ENCODE measurements at places on chromosomes 16 and 17.

DNA sequence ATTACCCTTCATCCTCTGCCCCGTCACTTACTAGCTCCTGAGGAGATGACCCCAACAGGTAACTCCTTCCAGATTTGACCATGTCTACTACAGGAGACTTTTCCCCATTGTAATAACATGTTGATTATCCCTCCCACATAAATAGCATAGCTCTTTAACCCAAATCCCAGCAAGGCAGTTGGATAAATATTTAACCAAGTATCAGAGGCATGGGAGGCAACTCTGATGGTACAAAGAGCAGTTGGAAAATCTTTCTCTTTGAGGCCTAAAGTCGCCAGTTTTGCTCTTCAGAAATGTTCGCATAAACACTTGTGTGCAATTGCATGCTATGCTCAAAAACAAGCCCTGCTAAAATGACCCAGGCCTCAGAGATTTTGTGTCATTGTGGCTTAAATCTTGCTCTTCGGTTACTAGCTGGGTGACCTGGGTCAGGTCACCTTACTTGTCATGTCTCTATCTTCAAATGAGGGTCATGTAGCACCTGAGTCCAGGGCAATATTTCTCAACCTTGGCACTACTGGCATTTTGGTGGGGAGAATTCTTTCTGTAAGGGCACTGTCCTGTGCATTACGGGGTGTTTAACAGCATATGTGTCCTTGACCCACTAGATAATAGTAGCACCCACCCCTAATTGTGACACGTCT, 48.8 kb downstream of the HSD17B2 start:
- DNase-seq = no peak

DNA sequence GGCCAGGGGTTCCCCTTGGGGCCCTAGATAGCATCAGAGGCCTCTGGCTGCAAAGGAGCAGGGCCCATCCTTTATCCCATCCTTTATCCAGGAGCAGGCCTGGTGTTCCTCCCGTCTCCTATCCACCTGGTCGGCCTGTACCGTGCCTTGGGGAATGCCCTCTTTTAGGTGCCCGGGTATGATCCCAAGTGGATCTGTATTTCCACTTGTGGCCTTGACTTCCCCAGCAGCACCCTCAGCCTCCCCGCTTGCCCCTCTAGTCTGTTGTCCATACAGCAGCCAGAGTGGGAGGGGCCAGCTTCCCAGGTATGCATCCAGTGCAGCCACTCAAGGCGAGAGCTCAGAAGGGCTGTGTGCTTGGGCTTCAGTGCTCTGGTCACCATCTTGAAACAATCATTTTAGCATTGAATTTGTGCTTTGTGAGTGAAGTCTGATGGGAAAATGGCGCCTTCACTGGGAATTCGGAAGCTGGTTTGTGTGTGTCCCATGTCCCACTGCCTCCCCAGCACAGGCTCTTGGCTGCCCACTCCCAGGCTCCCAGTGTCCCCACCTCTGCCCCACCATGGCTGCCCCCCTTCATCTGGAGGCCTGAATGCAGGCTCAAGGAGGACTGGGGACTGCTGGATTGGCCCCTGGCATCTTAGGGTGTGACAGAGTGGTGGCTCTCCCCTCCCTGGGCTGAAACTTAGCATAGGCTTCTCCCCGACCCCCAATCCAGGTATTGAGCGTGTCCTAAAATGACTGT, 3.3 kb upstream of the RNF112 start:
- DNase-seq = no peak

DNA sequence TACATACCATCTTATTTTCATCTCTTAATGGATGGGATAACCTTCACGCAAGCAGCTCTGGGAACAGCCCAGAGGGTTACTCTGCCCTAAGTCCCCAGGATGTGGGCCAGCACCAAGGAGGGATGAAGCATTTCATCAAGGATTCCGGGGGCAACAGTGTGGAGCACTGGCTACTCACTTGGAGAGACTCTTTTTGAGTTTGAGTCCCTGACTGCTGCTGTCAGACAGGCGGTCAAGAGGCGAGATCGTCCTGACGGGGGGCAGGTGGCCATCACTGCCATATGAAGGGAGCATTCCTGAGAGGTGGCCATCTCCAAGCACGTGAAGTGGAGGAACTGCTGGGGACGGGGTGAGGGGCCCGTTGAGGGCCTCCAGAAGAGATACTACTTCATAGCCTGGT, 18.1 kb upstream of the FOXJ1 start:
- DNase-seq = no peak

- no peak for DNase-seq
Measured at GRCh38 chr16:83404261-83404660, 403.5 kb upstream of the HSBP1 start.

GRCh38 chr16:57764341-57765159, 29.0 kb downstream of the KATNB1 start:
- DNase-seq = no peak

- no peak for DNase-seq
Measured at GRCh38 chr16:85955566-85955965, 56.6 kb downstream of the IRF8 start.

DNA sequence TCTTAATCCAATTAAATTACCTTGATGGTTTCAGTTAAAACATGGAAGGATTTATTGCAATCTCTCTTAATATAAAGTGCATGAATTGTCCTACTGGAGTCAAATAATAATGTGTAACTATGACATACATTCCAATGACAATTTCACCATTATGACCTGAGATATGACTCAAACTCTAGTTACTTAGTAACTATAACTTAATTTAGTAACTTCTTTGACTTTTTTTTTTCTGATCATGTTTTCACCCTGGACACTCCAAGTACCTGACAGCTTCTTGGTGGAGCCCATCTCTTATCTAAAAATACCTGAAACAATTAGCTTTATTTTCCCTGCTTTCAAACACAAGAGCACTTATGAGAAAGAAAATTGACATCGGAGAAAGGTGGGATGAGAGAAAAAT, 123.7 kb downstream of the STX8 start:
- DNase-seq = no peak

DNA sequence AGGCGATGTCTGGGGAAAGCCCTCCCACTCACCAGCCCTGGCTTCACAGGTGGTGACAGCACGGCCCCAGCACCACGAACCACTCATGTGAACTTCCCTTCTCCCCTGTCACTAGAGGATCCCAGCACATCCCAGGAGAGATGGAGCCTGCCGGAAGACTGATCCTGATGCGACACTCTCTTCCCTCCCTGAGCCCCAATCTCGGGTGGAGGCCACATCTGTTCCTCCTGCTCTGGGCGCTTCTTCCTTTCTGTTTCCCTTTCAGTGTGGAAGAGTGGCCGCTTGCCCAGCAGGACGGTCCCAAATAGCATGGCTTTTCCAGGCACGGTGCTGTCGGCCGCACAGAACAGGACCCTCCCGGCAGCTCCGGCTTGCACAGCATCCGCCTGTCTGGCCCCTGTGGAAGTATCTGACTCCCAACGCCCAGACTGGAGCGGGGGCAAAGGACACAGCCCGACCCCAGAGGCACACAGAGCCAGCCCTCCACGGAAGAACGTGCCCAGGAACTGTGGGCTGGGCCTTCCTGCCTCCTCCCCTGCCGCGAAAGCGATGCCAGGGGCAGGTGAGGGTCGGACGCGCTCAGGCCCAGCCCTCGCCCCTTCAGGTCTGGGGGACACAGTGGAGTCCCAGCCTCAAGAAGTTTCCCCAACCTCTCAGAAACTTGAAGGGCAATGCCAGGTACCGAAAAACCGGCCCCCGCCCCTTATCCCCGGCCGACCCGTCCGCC, 37.6 kb downstream of the CBFA2T3 start:
- DNase-seq = no peak

DNA sequence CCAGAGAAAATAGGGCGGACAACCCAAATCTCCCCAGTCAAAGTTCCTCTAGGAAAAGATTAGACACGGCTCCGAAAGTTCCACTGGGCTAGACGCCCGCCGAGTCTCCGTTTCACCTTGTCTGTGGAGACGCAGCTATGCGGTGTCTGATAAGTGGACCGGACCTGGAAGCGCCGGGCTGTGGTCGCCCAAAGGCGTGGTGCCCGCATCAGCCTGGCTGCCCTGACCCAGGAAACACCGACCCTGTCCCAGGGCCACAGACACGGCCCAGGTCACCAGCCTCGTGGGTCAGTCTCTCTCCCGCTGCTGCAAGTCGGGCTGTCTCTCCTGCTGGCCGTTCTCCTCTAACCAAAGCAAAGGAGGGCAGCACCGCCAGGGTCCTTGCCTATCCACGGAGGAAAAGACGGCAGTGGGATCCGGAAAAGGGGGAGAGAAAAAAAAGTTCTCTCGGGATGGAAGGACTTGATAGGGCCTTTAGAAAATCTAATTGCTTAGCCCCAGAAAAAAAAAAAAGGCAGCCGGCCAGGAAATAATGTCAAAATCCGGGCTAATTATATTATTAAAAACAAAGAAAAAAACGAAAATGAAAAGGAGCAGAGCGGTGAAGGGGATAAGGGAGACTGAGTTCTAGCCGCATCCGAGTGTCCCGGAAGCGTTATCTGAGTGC, 13.9 kb upstream of the FOXF1 start:
- DNase-seq = no peak

DNA sequence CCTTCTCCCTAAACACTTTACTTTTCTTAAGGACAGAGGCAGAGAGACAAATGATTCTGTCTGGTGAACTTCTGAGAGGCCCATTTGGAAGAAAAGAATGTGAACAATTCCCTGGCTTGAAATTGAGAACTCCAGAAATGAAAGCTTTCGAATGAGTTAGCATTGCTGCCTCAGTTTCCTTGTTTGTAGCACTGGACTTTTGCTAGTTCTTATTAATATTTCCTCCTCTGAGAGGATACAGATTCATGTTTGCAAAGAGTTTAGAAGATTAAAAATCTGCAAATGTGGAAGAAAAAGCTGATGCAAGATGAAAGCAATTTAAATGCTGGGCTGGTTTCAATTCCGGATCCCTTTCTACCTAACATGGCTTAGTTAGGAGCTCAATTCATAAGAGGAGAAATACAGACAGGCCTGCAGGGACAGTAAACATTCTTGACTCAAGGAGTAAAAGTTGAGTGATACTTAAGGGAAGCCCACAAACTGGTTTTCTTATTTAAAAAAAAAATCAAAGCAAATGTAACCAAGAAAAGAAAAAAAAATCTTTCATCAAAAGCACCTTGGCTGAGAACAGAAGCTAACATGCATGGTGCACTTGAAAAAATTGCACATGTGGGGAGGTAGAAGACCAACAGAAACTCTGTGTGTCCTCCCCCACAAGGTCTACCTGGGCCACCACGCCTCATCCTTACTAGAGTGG, 27.1 kb downstream of the HNF1B start:
- DNase-seq = no peak

DNA sequence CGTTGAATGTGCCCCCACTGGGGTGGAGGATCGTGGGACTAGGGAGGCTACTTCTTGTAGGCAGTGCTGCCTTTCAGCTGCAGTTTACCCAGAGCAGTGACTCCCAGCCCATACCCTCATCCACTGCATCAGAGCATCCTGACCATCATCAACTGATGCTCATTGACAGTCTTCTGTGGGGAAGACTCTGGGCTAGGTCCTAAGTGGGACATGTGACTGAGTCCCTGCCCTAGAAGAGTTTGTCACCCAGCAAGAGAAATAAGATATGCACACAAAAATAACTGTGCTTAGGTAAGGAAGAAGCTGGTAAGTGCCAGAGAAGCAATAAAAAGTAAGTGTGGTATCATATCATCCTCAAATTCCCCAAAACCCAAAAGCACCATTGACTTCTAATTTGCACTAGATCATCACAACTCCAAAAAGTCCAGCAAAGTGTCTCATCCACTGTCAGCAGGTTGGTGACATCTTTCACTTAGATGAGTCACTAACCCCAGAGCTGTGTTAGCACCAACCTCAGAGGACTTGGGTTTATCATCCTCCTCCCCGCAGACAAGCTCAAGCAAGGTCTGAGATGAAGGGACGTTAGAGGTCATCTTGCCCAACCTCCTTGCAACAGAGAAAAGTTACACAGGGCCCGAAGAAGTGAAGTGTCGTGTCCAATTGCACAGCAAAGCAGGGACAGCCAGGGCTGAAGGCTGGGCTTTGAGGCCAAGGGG, 99.0 kb downstream of the CCDC182 start:
- no peak for DNase-seq

GRCh38 chr17:6903326-6903900, 71.9 kb upstream of the TEKT1 start:
- DNase-seq = no peak

DNA sequence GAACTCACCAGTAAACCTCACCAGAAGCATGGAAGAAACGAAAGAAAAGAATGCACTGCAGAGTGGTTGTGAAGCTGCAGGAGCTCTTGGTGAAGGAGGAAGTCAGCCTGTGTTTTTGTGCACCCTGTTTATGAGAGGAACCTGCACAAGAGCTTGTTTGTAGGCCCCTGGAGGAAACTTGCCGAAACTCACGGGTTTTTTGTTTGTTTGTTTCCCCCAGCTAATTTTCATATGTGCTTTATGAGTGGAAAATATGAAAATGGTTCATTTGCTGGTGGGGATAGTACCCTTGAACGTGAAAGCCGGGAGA, 222.7 kb downstream of the C16orf95 start:
- no peak for DNase-seq

DNA sequence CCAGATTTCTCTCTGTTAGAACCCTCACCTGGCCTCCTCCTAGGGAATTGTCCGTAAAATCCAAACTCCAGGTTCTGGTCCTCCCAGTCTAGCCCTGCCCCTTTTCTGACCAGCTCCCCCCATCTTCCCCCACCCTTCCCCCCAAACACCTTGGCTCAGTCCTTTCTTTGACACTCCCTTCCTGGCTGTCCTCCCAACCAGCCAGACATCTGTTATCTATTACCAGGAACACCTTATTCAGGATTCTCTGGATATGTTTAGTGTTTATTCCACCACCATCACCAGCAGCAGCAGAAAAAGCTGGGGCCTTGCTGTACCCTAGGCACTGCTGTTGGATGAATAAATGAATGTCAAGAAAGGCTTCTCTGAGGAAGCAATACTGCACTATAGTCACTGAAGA, 4.0 kb upstream of the CMTM3 start:
- DNase-seq = no peak

GRCh38 chr16:17403859-17404545, 66.8 kb downstream of the XYLT1 start:
- DNase-seq = no peak

DNA sequence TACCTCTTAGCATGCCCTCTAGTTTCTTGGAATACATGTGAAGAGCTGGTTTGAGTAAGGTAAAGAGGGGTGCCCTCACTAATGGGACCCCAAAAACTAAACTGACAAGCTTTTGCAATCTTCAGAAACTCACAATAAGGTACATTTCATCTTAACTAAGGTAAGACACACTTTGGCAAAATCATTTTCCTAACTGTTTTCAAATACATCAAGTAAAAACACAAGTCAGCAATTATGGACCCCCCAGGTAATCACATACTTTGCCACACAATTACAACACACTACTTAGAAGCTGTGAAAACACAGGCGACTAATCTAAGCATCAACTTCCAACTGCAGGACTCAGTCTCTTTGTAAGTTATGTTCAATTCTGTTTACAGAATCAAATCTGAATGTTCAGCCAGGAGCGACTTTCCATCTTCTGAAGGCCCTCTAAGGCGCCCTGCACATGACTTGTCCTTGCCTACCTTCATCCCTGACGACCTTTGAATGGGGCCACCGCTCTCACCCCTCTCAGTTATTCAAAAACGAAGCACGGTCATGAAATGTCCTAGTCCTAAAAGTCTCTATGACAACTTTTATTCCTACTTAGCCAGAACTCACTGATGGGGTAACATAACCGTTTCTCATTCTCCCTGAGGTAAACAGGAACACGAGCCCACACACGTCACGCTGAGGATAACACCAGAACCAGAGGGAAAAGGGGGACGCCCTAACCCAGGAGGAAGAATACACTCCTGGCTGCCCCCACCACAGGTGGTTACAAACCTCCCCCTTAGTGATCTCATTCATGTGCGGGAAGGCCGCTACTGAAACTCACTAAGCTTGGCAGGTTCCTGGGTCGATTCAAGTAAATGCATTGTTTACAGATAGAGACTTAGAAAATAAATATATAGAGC, 5.5 kb downstream of the CREBBP start:
- DNase-seq = no peak
